ENCODE measurements at places on chromosomes 3 and 15.

GRCh38 chr3:129662191-129662608 is 55.7 kb upstream of the PLXND1 start:
- DNase-seq = no peak

DNA sequence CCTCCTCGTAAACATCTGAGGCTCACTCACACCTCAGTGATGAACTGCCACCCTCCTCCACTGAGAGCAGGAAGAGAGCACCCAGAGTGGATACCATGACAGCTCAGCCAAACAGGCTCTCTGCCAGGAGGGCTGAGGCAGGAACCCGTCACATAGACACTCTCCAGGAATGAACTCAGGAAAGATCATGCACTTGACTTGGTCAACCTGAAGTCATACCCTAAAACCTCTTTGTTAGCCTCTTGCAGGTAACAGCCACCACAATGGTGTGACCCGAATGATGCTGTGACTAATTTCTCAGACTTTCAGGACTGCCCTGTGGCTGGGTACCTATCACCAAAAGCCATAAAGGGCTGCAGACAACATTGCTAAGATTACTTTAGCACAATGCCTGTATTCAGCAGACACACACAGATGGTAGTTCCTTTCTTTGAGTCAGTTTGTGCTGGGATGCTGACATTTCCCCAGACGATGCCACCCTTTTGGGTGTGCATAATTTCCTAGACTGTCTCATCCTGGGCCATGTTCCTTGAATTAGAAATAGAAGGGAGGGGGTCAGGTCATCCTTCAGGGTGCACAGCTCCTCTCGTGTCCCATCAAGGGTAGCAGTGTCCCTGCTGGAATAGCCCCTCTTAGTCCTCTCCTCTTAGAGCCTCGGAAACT is 30.3 kb downstream of the CX3CR1 start:
- DNase-seq = no peak

- DNase-seq = no peak
Observed at GRCh38 chr3:1832395-1832794, 266.3 kb upstream of the CNTN4 start.

DNA sequence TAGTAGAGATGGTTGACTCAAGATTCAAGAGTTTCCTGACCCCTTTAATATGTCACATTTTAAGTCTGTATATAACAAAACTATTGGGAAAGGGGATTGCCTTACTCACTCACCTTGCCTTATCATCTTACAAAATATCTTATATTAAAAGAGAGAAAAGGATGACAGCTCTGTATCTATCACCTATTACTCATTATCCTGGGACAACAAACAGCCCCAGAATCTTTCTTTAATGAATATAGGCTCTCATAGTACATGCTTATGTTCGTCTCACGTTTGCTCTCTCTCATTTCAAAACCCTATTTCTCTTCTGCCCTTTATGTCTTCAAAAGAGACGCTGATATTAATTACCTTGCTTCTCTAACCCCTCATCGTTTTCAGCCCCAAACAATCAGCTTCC is 1023.4 kb upstream of the CFAP20DC start:
- DNase-seq = no peak

DNA sequence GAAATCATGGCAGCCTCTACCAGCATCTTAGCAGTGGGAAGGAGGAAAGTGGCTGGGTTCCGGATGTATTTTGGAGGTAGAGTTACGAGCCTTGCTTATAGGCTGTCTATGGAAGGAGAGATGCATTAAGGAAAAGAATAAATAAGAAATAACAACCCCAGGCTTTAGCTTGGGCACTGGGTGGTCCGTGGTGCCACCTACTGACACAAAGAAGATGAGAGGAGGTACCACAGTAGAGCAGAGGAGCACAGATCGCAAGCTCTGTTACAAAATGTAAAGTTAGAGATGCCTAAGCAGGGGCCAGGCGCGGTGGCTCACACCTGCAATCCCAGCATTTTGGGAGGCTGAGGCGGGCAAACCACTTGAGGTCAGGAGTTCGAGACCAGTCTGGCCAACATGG is 74.8 kb downstream of the TMEM39A start:
- no peak for DNase-seq

GRCh38 chr3:28903171-28903601 is 377.7 kb upstream of the RBMS3 start:
- no peak for DNase-seq

DNA sequence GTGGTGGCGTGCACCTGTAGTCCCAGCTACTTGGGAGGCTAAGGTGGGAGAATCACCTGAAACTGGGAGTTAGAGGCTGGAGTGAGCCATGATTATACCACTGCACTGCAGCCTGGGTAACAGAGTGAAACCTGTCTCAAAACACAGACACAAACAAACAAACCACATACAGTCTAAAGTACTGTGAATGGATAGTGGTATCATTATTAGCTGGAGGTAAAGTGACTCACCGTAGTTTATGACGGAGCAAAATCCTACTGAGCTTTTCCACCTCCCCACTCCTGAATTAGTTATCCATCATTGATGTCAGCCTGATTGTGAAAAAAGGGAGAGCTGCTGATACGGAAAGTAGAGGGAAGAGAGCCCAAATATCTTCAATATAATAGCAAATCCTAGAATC is 3.2 kb upstream of the CNOT10 start:
- DNase-seq = no peak

DNA sequence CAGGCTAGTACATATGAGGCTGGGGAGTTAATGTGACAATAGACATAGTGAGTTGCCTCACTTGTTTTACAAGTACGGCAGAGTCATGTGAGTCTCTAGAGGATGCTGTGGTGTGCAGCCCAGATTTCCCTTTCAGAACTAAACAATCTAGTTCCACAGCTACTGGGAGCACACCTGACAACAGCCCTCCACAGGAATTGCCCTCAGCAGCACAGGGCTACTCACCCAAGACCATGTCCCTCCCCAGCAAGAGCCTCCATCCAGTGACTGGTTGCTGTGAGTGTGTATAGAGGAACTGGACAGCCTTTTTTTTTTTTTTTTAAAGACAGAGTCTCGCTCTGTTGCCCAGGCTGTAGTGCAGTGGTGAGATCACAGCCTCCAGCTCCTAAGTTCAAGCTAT is 40.2 kb upstream of the UBE2E2 start:
- no peak for DNase-seq

GRCh38 chr3:160090653-160091052 is 102.0 kb downstream of the IL12A start:
- DNase-seq = no peak

DNA sequence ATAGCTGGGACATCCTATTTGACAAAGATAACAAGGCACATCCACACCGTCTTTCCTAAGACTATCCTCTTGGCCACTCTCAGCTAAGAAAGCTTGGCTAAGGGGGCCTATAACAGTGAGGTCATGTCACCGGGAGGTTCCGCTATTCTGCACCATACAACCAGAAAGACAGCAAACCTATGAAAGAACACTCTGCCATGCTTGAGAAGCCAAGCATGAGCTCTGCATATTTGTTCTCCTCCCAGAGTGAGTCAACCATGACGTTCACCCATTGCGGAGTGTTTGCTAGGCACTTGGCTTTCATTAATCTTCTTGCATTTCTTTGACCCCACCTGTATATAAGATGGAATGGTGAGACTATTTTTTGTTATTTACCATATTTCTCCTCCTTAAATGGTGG is 141.2 kb downstream of the GMNC start:
- DNase-seq = no peak

DNA sequence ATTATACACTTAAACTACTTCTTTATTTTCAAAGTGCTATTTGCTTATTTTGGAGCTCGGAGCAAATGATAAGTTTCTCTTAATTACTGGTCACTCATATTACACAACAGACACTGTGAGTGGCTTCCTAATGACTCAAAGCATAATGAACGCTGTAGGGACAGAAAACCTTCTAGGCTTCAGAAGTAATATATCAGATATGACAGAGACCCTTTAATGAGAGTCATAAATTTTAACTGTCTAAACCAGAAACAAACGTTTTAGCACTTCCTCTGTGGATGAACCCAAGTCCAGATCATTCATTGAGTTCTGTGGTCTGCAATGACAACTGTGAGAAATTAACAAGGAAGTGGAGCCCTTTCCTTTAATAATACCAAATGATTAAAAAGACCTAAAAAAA is 66.6 kb downstream of the ARPP21 start:
- DNase-seq = no peak

DNA sequence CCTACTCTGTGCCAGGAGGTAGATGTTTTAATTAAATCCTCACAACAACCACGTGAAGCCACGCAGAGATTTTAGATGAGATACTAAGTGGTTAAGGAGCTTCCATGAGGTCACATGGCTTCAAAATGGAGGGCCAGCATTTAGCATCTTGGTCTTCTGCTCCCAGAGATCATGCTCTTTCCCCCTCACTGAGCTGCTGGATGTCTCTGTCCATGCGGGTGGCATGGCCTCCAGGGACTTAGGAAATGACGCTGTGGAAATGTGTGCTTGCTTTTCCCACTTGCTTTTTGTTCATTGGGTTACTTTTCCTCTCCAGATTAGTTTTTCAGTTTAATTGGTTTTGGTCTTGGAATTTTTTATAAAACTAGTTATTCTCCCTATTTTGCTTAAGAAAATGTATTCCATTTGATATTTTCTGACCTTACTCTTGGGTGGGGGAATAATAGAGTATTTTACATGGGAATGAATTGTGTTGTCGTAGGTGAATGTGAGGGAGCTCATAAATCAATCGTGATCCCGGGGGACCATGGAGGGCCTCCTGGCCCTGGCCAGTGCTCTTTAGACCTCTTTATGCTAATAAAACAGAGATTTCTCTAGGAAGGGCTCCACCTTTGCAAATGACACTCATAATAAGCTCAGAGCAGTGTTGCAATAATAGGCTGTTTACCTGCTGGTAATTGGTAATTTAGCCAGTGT is 376.0 kb upstream of the ONECUT1 start:
- DNase-seq = no peak

DNA sequence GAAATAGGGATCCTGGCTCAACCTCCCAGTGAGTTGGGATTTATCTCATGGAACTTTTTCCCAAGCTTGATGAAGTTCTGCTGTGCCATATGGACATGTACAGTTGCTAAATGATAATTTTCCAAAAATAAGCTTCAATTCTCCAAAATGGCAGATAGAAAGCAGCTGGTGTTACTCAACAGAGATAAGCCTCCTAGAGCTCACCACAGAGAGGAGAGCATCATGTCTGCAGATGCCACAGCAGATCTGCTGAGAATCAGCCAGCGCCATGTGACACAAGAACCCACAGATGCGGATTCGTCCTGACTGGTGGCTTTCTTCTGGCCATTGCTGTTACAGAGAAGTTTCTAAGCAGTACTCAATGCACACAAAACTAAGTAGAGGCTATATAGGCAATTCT is 50.6 kb downstream of the AGTR1 start:
- no peak for DNase-seq

DNA sequence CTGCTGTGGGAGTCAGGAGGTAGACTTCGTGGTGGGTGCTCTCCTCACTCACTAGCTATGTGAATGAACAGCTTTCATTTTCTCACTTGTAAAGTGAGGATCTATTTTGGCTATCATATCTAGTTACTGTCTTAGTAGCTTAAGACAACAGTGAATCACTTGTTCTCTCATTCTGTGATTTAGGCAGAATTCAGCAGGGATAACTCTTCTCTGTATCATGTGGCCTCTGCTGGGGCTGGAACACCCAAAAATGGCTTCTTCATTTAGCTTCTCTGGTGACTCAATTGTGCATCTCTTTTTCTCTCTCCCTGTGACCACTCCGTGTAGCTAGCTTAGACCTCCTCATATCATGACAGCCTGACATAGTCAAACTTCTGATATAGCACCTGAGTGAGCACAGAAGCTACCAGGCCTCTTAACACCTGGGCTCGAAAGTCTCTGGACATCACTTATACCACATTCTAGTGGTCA is 68.4 kb downstream of the BFSP2 start:
- DNase-seq = no peak

DNA sequence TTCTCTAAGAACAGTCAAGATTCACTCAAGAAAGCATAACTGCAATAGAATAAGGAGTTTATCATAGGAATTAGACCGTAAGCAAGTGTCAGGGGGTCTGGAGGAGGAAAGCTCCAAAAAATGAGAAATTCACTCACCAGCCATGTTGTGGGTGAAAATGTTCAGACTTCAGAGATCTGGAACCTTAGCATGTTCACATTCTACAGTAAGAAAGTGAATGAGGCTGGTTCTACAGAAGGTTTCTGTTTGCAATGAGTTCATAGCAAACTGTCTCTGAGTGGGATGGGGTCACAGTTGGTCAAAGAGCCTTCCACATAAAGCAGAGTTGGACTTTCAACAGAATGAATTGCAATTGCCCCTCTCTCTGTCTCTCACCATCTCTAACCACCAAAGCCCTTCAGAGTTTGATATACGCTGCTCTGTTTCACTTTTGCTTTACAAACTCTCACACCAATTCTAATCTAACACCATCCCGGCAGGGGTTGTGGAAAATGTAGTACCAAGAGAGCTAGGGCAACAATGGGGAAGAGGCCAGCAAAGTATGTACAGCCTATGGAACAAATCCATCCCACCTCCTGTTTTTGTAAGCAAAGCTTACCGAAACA is 581.8 kb upstream of the UBE2E2 start:
- DNase-seq = no peak

GRCh38 chr15:101316529-101316928 is 21.5 kb upstream of the SNRPA1 start:
- no peak for DNase-seq

DNA sequence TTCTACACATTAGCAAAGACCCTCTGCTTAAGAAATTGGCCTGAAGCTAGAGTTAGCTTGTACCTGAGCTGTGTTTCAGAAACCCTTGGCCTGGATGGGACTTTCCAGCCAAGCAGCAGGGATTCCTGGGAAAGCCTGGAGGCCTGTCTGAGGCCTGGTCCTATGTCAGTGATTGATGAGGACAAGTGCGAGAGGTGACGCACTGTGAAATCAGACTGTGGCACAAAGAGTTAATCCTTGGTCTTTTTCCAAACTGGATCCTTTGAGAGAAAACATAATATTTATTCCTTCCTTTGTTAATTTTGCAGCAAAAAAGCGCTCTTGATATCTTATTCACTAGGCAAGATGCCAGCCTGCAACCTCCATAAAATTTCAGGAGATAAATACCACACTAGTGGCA is 225.0 kb upstream of the ATP11B start:
- DNase-seq = no peak

- no peak for DNase-seq
Observed at GRCh38 chr3:50588759-50589433, 19.6 kb downstream of the HEMK1 start.
